ENCODE measurements at places on chromosomes 5 and 9.

DNA sequence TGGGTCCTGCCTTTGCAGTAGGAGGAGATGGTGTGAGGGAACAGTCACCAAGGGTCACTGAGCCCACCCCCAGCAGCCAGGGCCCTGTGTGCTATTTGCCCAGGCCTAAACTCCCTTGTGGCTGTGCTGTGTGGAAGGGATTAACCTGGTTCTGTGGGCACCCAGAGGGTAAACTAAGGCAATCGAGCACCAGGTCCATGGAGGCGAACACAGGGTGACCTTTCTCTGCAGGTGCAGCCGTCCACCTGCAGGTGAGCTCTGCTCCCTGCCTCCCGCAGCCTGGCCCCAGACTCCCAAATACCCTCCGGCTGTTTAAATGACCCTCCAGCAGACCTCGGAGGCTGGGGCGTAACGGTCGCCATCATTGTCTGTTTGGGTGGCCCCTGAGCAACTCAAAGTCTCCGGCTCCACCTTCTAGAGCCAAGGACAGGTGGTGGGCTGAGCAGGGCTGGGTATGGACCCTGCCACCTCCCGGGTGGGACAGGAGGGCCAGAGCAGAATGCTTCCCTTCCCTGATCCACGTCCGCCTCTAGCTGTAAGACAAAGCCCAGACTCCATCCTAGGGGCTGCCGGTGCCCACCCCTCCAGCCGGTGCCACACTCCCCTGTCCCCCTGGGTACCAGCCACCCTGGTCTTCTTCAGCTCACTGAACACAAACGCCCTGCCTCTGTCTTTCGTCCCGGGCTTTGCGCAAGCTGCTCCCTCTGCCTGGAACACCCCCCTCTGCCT, 34.1 kb upstream of the FIBCD1 start:
- DNase-seq: no peak

DNA sequence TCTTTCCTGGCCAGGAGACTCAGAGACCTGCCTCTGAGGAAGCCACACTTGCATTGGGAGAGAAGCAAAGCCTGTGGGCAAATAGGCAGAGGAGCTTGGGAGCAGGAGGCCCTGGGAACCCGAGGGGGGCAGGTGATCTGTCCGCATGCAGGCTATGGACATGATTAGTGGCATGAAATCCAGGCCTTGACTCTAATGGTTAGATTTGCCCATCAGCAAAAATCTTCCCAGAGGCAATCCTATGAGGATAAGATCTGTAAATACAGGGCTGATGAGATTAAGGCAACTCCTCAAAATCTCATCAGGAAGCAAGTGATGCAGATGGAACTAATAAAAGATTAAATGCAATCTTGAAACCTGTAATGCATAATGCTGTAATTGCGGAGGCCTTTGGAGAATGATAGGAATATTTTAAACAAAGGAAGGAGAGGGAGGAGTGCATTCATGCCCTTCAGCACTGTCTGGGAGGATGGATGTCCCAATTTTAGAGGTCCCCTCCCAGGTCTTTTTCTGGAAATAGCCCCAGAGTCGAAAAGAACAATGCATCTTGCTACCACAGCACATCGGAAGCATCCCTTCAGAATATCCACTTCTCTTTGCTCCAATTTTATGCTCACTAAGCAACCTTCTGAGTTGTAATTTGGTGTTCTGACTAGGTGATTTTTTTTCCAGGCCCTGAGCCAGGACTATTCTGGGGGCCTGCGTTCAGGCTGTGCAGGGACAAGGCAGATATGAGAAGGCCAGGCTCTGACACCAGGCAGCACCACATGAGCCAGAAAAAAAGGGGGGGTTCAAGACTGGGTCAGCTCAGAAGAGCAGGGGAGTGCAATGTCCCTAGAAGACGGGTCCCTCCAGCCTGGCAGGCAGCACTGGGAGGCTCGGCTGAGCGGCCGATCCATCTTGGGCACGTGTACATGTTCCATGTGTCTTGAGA, 66.5 kb downstream of the MED10 start:
- DNase-seq: no peak

DNA sequence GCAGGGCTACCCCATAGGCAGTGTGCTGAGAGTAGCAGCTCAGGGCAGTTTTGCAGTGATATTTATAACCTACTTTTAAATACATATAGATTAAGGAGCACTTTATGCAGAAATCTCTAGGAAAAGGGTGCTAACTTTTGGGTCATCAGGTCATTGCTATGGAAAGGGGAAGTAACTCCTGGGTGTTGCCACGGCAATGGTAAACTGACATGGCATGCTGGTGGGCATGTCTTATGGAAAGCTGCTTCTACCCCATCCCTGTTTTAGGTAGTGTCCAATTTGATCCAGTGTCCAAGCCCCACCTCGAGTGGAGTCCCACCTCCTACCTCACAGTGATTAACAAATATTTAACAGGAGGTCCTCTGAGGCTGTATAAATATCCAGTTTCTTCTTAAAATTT, 56.8 kb upstream of the XPA start:
- no peak for DNase-seq

DNA sequence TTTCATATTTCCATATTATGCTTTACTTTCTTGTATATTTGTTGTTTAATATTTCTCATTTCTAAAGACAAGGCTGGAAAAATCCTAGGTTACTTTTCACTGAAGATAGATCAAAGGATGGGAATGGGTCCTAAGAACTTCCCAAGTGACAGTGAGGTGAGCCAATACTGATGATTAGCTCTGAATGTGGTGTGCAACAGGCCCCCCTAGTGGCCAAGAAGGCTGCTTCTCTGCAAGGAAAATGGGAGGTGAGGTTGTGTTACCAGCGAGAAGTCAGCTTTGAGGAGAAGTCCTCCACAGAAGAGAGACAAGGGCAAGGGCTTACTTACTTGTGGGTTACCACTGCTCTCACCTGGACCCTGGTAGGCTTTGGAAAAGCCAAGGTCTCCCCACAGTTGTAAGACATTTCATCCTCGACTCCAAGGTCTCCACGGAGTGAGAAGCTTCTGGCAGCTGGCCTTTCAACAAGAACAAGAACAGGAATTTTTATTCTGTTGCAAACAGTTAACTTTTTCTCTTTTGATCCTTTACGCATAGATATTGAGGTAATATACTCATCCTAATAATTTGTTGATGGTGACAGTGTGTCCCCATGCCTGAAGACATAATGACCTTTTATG, 69.9 kb downstream of the MAMDC2 start:
- no peak for DNase-seq

DNA sequence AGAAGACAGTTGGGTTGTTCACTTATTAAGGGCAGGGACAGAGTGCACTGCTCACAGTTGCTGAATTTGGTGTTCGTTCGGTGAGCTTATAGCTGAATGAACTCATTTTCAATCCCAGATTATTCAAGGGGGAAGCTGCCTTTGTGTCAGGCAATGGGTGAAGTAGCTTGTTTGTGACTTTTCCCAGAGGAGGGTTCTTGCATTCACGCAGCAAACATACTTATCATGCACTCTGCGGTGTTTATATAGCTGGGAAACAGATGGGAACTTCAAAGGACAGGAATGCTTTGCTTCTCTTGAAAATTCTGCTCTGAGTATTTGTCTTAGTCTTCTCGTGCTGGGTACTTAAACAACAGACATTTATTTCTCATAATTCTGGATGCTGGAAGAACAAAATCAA, 64.7 kb upstream of the ABCA1 start:
- DNase-seq: no peak

DNA sequence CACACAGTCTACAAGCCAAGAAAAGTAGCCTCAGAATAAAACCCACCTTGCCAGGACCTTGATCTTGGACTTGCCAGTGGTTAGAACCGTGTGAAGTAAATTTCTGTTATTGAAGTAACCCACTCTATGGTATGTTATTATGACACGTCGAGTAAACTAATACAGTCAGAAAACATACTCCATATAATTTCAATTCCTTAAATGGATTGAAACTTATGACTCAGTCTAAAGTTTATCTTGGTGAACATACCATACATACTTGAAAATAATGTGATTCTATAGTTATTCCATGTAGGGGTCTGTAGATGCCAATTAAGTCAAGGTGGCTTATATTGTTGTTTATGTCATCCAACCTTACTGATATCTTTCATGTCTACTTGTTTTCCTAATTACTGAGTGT, 950.7 kb downstream of the TLE4 start:
- DNase-seq: no peak

- DNase-seq: no peak
Observed at GRCh38 chr9:2601785-2602378, 19.7 kb upstream of the VLDLR start.

GRCh38 chr5:139577689-139578290, 16.7 kb downstream of the UBE2D2 start:
- DNase-seq: no peak

GRCh38 chr5:138353560-138354080, 1.1 kb downstream of the KDM3B start:
- no peak for DNase-seq
